Stimulated activated memory B cell treated with anti-CD40 and anti-IgM and Interleukin-4, amounts not matched to agents 10 μg/mL and 1 μg/mL and 100 μg/mL, for 72 hours (primary cell): ENCODE measurements at places on chromosomes 3 and 15.

DNA sequence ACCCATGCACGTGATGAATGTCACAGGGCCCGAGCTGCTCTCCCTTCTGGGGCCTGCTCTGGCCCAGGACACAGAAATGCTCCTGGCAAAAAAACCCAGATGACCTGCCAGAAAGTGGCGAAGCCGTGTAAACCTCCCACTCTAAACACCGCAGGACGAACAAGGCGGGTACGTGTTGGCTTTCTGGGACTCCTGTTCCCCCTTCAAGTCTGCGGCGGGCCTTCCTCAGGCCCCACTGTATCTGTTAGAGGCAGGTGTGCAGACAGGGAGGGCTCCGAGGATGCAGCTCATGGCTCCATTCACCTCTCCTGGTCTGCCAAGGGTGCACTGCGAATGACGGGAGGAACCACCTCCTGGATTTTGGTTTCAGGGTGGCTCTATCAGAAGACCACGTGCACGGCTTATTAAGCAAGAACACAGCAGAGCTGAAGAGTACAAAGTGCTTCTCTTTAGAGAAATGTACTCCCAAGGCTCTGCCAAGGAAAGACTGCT lies 173.8 kb downstream of the ADAMTS17 start:
- ATAC-seq = no peak

- no peak for ATAC-seq
Observed at GRCh38 chr15:90650117-90650955, 66.8 kb upstream of the BLM start.

- ATAC-seq = no peak
Observed at GRCh38 chr15:56582785-56583184, 117.8 kb upstream of the MNS1 start.

DNA sequence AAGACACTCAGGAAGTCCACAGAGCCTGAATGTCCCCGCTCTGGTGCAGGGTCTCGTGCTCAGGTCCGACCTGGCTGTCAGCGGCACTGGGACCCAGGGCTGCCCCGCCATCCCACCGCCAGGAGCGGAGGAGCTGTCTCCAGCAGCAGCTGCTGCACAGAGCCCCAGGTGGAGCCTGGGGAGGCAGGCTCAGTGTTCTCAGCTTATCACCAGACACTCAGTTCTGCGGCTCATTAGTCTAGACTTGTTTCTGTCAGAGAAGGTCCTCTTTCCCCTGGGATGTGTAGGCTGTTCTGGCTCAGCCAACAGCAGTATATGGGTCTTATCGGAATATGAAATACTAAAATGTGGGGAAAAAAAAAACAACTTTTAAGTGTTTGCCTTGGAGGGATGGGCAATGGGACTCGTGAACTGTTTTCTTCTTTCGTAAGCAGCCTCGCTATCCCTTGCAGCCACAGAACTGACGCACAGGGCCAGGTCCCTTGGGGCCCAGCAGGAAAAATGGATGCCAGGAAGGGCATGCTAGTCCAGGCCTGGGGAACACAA lies 75.9 kb downstream of the KLF13 start:
- ATAC-seq = no peak

GRCh38 chr3:130527426-130527825 lies 10.4 kb downstream of the COL6A6 start:
- ATAC-seq = no peak

- peak; percentile 66 for ATAC-seq
Observed at GRCh38 chr3:180947761-180948390, 35.4 kb downstream of the FXR1 start.

GRCh38 chr15:38562278-38562677 lies 2.3 kb downstream of the RASGRP1 start:
- no peak for ATAC-seq

GRCh38 chr3:144822671-144823070 lies 851.0 kb downstream of the DIPK2A start:
- ATAC-seq = no peak

GRCh38 chr3:116930786-116931185 lies 221.2 kb downstream of the TUSC7 start:
- ATAC-seq = no peak

- no peak for ATAC-seq
Observed at GRCh38 chr15:78306176-78306774, 6.9 kb upstream of the SKIC8 start.

DNA sequence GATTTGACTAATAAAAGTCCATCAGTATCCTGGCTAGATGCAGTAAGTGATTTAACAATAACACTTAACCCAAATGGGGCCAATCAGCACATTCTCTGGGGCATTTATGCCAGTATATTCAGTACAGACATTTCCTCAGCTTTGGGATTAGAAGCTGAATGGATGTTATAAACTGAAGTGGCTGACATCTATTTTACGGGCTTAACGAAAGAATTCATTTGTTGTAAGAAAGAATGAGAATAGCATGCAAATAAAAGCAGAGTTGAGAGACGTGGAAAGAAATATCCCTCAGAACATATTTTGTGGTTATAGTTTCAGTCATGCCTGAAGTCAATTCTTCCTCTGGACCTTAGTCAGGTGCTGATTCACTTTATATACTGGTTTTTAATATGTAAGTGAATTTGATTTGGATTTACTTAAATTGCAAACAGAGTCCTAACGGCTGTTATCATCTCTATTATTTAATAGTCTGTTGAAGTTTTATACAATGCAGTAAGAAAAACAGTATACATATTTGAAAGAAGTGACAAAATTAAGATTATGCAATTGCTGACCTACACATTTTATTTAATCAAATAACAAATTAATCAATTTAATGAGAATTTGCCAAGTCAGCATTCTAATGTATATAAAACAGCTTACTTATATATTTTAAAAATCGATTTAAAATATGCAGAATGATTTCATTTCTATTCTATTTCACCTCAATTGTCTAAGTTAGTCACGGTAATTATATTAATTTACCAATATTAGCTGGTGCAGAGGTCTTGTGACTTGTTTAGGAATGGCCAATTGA lies 513.9 kb upstream of the CADM2 start:
- ATAC-seq = no peak

DNA sequence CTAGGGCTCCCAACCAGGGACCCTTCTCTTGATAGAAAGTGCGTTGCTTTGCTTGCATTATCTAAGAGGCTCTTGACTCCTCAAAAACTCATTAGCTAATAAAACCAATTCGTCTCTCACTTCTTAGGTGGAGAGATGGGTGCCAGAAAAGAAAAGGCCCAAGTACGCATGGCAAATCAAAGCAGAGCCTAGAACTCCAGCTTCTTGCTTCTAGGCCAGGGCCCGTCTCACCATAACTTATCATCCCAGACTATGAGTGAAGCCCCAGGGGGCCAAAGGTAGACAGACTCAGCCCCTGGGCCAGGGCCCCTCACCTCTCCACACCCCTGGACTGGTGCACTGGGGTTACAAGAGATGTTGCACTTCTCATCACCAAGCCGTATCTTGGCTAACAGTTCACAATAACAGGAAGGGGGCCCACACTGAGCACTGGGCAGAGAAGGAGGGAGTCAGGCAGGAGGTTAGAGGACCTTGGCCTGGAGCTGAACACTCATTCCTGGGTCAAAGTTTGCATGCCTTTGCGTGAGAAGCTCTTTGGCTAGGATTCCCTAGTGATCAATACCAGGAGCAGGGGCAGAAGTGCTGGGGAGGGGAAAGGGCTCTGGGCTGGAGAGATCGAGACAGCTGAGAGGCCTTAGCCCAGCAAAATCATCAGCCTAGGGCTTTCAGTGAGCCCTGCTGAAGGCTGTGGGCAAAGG lies 5.4 kb upstream of the CYP1A1 start:
- no peak for ATAC-seq

GRCh38 chr15:39756806-39757522 lies 25.7 kb downstream of the FSIP1 start:
- ATAC-seq = no peak
